ENCODE measurements at places on chromosomes 3 and 15. TPM values are rescaled to one million over a fixed set of nuclear protein-coding genes. Genes with fewer than 3 reads are reported as not detected.

PLA2G4D gene
- total RNA-seq: 22.0 TPM

NLGN1 gene
- total RNA-seq: 2.2 TPM

RAB6B gene
- total RNA-seq: 1.1 TPM

FAM3D gene
- total RNA-seq: not detected

FBXO40 gene
- not detected for total RNA-seq

ERICH6 gene
- total RNA-seq: not detected

NRG4 gene
- 2.3 TPM for total RNA-seq

SERPINI2 gene
- not detected for total RNA-seq

GPR176 gene
- total RNA-seq: 6.2 TPM

PP2D1 gene
- not detected for total RNA-seq

DPPA4 gene
- total RNA-seq: not detected

COLQ gene
- total RNA-seq: 3.3 TPM

C3orf85 gene
- total RNA-seq: not detected

MLF1 gene
- total RNA-seq: 11.0 TPM

C15orf62 gene
- total RNA-seq: 58.4 TPM

CPN2 gene
- total RNA-seq: not detected

CYFIP1 gene
- 81.0 TPM for total RNA-seq

SNX22 gene
- total RNA-seq: 1.6 TPM

NSMCE3 gene
- 7.2 TPM for total RNA-seq

SCAANT1 gene
- not detected for total RNA-seq

SLC2A2 gene
- total RNA-seq: not detected

RPL39L gene
- 14.4 TPM for total RNA-seq

DNASE1L3 gene
- total RNA-seq: 8.1 TPM

C3orf52 gene
- 82.8 TPM for total RNA-seq

GRK7 gene
- total RNA-seq: 0.34 TPM

C3orf22 gene
- not detected for total RNA-seq

PLCH1 gene
- total RNA-seq: 1.2 TPM

RASGRF1 gene
- not detected for total RNA-seq

GOLGA6L4 gene
- total RNA-seq: 1.4 TPM

MAP1A gene
- 4.4 TPM for total RNA-seq

OR4F15 gene
- total RNA-seq: not detected

ACKR2 gene
- 6.3 TPM for total RNA-seq

C3orf20 gene
- not detected for total RNA-seq

MORC1 gene
- total RNA-seq: not detected

STRA6 gene
- total RNA-seq: 0.52 TPM

TM2D3 gene
- 33.8 TPM for total RNA-seq

SHC4 gene
- 4.7 TPM for total RNA-seq
